ENCODE measurements at places on chromosomes 3 and 15. TPM values are rescaled to one million over a fixed set of nuclear protein-coding genes. Genes with fewer than 3 reads are reported as not detected.
A peak's percentile ranks its signal among the peaks of the same experiment; 100 is the strongest.

DNA sequence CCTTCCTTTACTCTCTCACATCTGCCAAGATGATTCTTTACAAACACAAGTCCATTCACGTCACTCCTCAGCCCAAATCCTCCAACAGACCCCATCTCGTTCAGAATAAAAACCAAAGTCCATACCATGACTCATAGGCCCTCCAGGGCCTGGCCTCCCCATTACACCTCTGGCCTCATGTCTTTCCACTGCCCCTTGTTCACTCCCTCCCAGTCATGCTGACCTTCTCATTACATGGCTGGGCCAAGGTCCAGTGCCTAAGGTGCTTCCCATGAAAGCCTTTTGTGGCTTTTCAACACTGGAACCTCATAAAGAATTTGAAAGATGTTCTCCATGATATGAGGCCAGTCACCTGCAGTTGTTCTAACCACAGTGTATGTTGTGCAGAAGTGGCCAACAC is 44.5 kb downstream of the NEK10 start:
- DNase-seq, result no peak

- no peak for DNase-seq
Observed at GRCh38 chr3:185527364-185527763, 25.0 kb downstream of the LIPH start.

- DNase-seq, result no peak
Observed at GRCh38 chr15:69974321-69974720, 123.4 kb downstream of the TLE3 start.

- DNase-seq, result peak; percentile 68
Observed at GRCh38 chr15:90086868-90087268, 15.4 kb downstream of the IDH2 start.

- DNase-seq, result no peak
Observed at GRCh38 chr3:123818921-123819429, 65.2 kb downstream of the MYLK start.

- DNase-seq, result no peak
Observed at GRCh38 chr15:92687746-92688145, 32.2 kb upstream of the FAM174B start.

- no peak for DNase-seq
Observed at GRCh38 chr15:64515825-64516224, 55.4 kb downstream of the ZNF609 start.

DNA sequence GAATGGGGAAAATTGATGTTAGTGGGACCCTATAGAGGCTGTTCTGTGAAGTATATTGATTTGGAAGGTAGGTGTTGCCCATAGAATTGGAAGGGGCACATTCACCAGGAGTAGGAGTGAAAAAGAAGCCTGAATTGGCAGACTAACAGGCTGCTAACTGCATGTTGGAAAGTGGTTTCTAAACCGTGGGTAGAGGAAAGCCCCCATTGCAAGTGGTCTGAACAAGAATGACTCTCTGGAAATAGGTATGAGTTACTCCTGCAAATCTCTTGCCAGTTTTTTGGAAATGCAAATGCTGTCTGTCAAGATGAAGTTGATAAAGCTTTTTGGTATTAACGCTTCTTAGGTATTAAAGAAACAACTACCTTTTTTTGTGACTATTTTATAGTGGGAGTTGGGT is 3.5 kb downstream of the UBE2E1 start:
- DNase-seq, result no peak

DNA sequence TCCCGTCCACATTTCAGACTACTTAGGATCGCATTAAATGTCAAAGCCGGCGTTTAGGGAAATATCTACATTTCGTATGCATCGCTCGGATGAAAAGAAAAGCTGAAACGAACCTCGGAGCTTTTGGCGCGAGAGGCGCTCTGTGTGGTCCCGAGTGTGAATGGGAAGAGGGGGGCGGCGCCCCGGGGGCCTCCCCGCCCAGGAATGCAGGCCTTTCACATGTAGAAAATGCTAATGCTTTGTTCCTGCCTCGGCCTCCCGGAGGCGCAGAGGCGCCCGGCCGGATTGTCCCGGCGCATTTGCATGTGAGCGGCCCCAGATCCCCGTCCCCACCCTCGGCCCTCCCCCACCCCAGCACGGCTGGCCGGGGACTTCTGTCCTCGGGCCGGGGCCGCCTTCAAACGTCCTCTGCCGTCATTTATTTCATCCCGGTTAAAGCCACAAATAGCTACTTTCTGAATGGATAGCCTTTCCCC is 37.0 kb upstream of the TRIM71 start:
- DNase-seq, result peak; percentile 81

- peak; percentile 57 for DNase-seq
Observed at GRCh38 chr3:46848271-46849044, 14.8 kb downstream of the MYL3 start.

DNA sequence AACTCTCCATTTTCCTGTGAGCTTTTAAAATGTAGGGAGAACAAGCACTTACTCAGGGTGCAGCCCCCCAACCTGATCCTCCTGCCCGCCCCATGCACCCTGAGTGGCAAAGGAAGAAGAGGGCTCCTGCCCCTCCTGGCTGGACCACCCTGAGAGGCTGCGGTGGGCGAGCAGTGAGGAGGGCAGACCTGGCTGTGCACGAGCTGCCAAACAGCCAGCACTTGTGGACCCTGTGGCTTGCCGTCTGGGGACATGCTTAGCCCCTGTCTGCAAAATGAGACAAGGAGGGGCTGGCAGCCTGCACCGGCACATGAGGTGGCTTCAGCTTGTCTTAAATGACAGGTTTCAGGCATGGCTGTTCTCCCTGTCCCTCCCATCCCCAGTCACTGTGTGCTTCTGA is 18.6 kb downstream of the ATP10A start:
- no peak for DNase-seq

- DNase-seq, result no peak
Observed at GRCh38 chr3:159008401-159008800, 206.5 kb downstream of the MFSD1 start.

DNA sequence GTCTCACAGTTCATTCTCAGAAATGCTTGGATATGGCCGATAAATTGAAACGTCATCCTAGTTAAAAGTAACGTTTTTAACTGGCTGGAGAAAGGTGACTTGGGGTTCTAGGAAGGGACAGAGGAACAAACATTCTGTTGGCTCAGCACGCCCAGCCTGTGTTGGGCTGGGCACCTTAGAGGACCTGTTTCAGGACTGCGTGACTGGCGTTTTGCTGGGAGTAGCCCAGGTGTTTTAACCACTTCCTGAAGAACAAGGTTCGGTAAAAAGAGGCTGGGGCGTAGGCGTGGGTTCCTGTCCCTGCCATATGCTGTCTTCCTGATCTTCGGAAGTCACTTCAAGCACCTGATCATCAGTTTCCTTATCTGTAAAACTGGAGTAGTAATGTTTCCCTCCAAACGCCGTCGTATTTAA is 1.1 kb upstream of the TLNRD1 start:
- DNase-seq, result no peak

GRCh38 chr3:67290438-67290837 is 292.3 kb downstream of the KBTBD8 start:
- no peak for DNase-seq

GRCh38 chr3:174907027-174907426 is 47.9 kb downstream of the NAALADL2 start:
- no peak for DNase-seq

DNA sequence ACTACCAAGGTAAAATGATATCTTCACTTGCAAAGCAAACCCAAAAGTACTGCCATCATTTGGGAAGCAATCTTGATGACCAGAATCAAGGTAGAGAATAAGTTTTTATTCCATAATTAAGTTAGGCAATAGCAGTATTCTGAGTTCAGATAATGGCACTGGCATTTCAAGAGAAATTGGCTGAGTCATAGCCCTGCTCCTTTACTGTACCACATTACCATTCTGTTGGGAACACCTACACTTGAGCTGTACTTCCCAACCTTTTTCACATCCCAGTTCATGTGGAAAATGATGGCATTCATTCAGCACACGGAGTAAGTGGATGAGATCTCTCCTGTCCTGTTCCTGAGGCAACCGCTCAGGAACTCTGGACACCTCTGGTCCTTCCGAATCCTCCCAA is 311.6 kb upstream of the TPRG1 start:
- DNase-seq, result no peak

GRCh38 chr15:57319226-57319918 is 56.9 kb upstream of the CGNL1 start:
- no peak for DNase-seq

GRCh38 chr15:85137489-85138168 is 156.0 kb downstream of the PDE8A start:
- no peak for DNase-seq

GRCh38 chr3:98770261-98771039 is 7.3 kb downstream of the ST3GAL6 start:
- no peak for DNase-seq

GRCh38 chr15:22895465-22896190 is 57.2 kb downstream of the NIPA2 start:
- no peak for DNase-seq

GRCh38 chr3:188431040-188431439 is 277.1 kb downstream of the LPP start:
- no peak for DNase-seq

DNA sequence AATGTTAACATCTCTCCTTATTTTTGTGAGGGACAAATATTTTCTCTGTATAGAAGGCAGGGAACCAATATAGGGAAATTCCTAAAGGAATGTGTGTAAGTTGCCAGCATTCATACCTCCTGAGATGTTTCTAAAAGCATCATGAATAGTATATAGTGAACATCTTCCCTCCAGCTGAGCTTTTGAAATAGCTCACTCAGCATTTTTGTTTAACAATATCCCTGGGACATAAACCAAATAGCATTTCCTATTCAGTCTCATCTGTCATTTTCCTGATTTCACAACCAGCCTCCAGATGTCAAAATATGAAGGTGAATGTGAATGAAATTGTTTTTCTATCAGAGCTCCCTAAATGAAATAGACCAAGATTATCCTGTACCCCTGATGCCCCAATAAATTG is 137.2 kb downstream of the PPM1L start:
- DNase-seq, result no peak

GRCh38 chr3:26682406-26682805 is 59.8 kb downstream of the LRRC3B start:
- no peak for DNase-seq

- DNase-seq, result no peak
Observed at GRCh38 chr3:39013921-39014509, 37.7 kb downstream of the SCN11A start.

DNA sequence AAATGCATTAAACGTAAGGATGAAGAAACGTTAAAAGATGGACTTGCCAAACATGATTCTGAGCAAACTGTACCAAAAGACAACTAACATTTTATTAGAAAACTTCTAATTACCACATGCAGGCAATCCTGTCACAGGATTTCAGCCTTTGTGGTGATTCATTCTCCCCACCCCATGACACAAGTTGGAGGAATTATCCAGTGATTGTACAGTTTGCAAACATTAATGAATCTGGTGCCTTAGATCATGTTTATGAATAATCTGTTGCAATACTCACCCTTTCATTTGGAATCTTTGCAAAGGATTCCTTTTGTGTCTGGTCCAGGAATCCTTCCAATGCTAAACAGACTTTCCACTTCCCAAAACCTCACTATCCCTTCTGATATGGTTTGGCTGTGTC is 23.3 kb upstream of the ERC2 start:
- no peak for DNase-seq

- DNase-seq, result no peak
Observed at GRCh38 chr3:88810455-88810854, 297.0 kb upstream of the EPHA3 start.

- no peak for DNase-seq
Observed at GRCh38 chr3:145899241-145899640, 261.7 kb downstream of the PLOD2 start.

DNA sequence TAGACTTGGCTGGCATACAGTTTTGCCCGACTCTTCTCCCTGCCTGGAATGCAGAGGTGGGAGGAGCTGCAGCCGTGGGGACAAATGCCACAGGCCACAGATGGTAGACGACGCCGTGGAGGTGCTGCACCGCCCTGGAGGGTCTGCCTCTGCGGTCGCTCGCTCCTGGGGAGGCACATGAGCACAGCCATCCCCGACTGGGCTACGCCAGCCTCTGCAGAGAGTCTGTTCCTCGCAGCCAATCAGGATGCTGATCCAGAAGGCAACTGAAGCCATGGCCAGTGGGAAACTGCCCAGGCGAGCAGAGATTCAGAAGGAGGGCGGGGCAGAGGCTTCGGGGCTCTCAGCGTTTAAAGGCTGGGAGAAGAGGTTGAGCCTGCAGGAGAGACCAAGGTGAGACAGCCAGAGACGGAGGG is 11.9 kb upstream of the LRRC15 start:
- DNase-seq, result peak; percentile 60

GRCh38 chr15:40756938-40757337 is 1.9 kb upstream of the RMDN3 start:
- no peak for DNase-seq

DNA sequence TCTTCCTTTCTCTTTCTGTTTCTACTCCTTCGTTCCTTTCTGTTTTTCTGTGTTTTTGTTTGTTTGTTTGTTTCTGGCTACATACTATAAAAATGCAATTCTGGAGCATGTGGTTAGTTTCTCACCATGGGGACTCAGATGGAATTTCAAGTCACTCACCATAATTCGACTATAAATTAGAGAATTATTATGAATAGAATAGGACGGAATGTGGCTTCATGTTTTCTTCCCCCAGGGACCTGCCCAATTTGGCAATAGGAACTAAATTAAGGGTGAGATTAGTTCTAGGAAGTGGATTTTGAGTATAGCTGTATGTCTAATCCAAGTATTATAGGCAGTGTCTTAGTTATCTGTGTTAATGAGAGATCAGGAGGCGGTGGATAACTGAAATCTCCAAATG is 96.9 kb downstream of the THSD4 start:
- DNase-seq, result no peak

DNA sequence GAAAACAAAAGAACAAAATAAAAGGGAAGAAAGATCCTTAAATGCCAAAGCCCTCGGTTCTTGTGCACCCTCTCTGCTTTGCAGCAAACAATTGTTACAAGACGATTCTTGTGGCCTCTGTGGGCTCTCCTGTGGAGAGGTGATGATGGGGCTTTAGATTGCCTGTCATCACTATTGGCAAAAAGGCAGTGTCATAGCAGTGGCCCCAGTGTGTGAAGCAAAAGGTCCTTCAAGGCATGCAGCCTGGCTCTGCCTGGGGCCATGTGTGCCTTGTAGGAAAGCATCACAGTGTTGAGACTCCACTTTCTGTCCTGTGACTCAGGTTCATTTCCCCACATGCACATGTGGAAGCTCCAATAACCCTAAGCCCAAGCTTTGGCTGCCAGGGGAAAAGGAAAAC is 43.7 kb downstream of the POC1A start:
- peak; percentile 12 for DNase-seq

- no peak for DNase-seq
Observed at GRCh38 chr15:97998307-97999071, 38.0 kb downstream of the ARRDC4 start.

The TMIE gene
- 0.75 TPM for polyA plus RNA-seq

The HYKK gene
- polyA plus RNA-seq, result 0.88 TPM

The RAB5A gene
- polyA plus RNA-seq, result 49.2 TPM

The ACTRT3 gene
- polyA plus RNA-seq, result 1.3 TPM

The SPINT1 gene
- polyA plus RNA-seq, result 15.5 TPM

The WDR76 gene
- 1.9 TPM for polyA plus RNA-seq

The PRR20G gene
- polyA plus RNA-seq, result not detected

The DUOXA1 gene
- 0.43 TPM for polyA plus RNA-seq

The GRAMD2A gene
- polyA plus RNA-seq, result 0.13 TPM

The NTRK3 gene
- 8.9 TPM for polyA plus RNA-seq

The GATM gene
- 6.9 TPM for polyA plus RNA-seq

The CLDN18 gene
- 0.50 TPM for polyA plus RNA-seq

The CMC1 gene
- polyA plus RNA-seq, result 23.7 TPM

The DUOX2 gene
- 0.13 TPM for polyA plus RNA-seq

The CHST2 gene
- 2.7 TPM for polyA plus RNA-seq

The MESP2 gene
- 3.0 TPM for polyA plus RNA-seq

The KLHL40 gene
- polyA plus RNA-seq, result 0.26 TPM

The ZPLD1 gene
- polyA plus RNA-seq, result not detected

The OSTN gene
- not detected for polyA plus RNA-seq

Measured in aorta (tissue), 5 donors.